ENCODE measurements at places on chromosomes 13 and 19. TPM values are rescaled to one million over a fixed set of nuclear protein-coding genes. Genes with fewer than 3 reads are reported as not detected.

Gene LAIR1
- total RNA-seq: not detected

Gene CYP4F8
- not detected for total RNA-seq

Gene RCBTB1
- total RNA-seq: 42.6 TPM

Gene AP1M2
- total RNA-seq: not detected

Gene MTRF1
- total RNA-seq: 13.4 TPM

Gene ZNF625
- 7.7 TPM for total RNA-seq

Gene DPF1
- 0.50 TPM for total RNA-seq

Gene PSG1
- total RNA-seq: 0.51 TPM

Gene RASGRP4
- total RNA-seq: not detected

Gene IL4I1
- total RNA-seq: 1.5 TPM

Gene LILRB2
- total RNA-seq: not detected

Gene ZNF723
- not detected for total RNA-seq

Gene IFI30
- 8.8 TPM for total RNA-seq

Gene PTH2
- not detected for total RNA-seq

Gene ZNF14
- total RNA-seq: 7.9 TPM

Gene ANKRD24
- total RNA-seq: 2.3 TPM

Gene ZNF667
- total RNA-seq: 6.4 TPM

Gene ZNF471
- 9.2 TPM for total RNA-seq

Gene MISP
- not detected for total RNA-seq

Gene VSTM2B
- not detected for total RNA-seq

Gene IGSF23
- total RNA-seq: 0.33 TPM

Gene CYP4F2
- not detected for total RNA-seq

Gene CLEC17A
- not detected for total RNA-seq

Gene C19orf81
- not detected for total RNA-seq

Gene HS6ST3
- total RNA-seq: not detected

Measured in fibroblast of lung (primary cell).